ENCODE measurements at places on chromosomes 2 and 18.

- DNase-seq = no peak
These were observed 82.3 kb downstream of the FAM117B start for GRCh38 chr2:202716953-202717597.

- DNase-seq = no peak
These were observed 1.3 kb downstream of the TANC1 start for GRCh38 chr2:158969715-158970240.

GRCh38 chr18:56959120-56959519 is 187.8 kb upstream of the BOD1L2 start:
- no peak for DNase-seq

DNA sequence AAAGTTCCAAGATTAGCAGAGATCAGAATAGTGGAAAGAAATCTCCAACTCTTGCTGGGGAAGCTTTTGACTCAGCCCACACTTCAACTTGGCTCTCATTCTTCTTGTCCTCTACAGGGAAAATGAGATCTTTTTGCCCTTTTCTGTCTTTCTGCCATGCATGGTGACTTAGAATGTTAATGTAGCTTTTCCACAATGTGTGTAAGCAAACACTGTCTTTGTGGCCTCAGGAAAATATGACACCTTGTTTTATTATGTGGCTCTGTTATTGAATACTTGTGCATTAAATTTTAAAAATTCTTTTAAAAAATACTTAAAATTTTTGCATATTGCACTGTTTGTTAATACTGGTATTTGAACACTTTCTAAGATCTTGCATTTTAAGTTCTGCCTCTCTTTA is 65.4 kb upstream of the WDR75 start:
- no peak for DNase-seq

GRCh38 chr18:25335062-25335461 is 16.9 kb downstream of the ZNF521 start:
- DNase-seq = no peak

- DNase-seq = no peak
These were observed 60.0 kb upstream of the RPE start for GRCh38 chr2:209942426-209942825.

- DNase-seq = no peak
These were observed 7.9 kb downstream of the MAP3K2 start for GRCh38 chr2:127379712-127380355.

- DNase-seq = no peak
These were observed 11.0 kb downstream of the IL18R1 start for GRCh38 chr2:102366406-102367112.

DNA sequence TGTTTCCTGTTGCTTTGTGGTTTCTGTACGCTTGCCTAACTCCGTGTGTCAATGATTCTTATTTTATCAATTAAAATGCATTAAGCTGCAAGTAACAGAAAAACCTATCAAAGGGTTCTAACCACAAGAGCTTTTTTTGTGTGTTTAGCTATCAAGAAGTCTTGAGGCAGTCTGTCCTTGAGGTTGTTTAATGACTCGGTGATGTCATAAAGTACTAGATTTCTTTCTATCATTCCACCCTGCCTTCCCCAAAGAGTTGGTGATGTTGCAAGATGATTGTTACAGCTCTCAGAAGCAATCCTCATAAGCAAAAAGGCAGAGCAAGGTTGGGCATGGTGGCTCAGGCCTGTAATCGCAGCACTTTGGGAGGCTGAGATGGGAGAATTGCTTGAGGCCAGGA is 51.9 kb upstream of the SPTBN1 start:
- no peak for DNase-seq

DNA sequence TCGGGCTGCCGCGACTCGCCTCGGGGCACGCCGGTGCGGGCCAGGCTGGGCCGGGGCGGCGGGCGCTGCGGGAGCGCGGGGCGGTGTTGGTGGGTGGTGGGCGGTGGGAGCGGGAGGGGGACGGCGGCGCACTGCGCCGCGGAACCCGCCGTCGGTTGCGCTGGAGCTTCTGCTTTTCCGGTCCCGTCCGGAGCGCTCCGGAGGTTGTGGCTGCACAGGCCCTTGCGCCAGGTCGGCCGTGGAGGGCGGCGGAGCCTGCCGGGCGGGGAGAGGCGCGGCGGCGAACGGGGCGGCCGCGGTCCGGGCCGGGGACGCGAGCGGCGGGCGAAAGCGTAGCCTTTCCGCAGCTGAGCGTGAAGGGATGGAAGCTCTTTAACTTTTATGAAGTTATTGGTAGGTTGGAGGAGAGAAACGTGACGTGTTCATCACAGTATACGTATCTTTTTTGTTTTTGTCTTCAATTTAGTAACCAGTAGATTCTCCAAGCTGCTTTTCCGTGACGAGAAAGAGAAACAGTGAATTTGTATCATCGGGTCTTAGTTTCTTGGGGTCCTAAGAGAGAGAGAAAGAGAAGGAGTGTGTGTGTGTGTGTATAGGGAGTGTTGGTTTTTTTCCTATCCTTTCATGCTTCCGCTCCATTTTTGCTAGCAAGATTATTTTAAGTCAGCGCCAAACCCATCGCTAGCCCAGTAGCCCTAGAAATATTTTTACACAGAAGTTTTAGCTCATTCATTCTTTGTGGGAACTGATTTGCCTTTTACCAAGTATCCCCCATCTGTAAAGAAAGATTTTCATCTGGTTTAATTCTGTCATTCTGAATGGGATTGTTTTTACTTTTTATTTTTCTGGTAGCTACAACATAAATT is 535 bp downstream of the ATG4B start:
- DNase-seq = no peak

GRCh38 chr2:159684796-159685195 is 27.5 kb upstream of the MARCHF7 start:
- DNase-seq = no peak

DNA sequence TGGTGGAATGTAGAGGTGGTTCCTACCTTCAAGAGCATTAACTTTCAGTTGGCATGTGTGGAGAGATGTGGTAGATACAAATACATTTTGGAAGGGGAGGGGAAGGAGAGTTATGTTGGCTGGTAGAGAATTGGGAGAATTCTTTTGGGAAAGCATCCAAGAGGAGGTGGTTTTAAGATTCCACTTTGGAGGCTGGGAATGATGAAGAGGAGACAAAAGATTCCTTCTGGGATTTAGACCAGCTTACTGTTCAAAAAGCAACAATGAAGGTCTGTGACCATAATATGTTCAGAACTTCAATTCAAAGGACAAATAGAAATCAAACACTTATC is 120.8 kb upstream of the FOSL2 start:
- DNase-seq = no peak

Measured in central memory CD8-positive, alpha-beta T cell (primary cell).